ENCODE measurements at places on chromosomes 1 and 21. TPM values are rescaled to one million over a fixed set of nuclear protein-coding genes. Genes with fewer than 3 reads are reported as not detected.

DNA sequence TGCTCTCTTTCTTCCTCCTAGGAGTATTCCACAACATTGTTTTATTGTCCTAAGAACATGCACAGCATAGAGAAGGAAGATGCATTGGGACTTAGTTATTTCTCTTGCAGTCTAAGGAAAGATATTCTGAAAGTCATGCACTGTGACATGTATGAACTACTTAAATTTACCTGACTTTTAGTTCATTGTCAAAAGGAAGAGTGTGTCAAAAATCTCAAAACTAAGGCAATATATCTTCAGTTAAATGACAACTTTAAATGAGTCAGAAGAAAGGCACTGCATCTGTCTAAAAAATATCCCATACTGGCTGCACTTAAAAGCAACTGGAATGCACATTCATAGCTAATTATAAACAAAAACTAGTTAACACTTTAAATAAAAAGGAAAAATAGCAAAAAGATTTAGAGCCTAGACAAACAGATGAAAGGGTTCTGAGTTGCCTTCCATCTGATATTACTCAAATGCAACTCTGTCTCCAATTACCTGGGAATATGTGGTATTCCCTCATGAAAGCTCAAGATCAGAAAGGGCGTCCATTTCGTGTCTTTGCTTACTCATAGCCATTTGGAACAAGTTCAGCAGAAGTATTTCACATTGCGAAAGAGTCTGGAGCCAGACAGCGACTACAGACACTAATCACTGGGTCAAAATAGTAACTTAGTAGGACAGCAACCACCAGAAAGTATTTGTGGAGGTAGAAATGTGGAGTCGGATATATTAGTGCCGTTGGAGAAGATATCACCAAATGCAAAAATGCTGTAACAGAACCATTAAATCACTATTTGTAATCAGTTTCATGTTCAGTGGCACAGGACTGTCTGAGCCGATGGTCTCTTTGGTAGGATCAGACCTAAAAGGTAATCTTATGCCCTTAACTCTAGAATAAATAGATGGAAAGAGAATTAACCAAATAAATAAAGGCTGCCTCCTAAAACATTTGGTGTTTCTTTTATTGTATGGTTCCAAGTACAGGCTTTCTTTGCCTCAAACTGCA, 225.7 kb downstream of the GREM2 start:
- H3K4me1 ChIP-seq: no peaks in the 10 kb centered on the region
- no peaks in the 10 kb centered on the region for H3K27me3 ChIP-seq
- H3K4me3 ChIP-seq: no peak overlapping the region
- H3K36me3 ChIP-seq: no peaks in the 10 kb centered on the region
- no peak overlapping the region for H3K27ac ChIP-seq
- no peak for DNase-seq

The F5 gene
- 0.67 TPM for total RNA-seq

The NGF gene
- total RNA-seq: not detected

- no peaks in the 10 kb centered on the region for H3K36me3 ChIP-seq
- H3K27me3 ChIP-seq: no peaks in the 10 kb centered on the region
- no peak overlapping the region for H3K27ac ChIP-seq
- no peak for DNase-seq
Observed at GRCh38 chr1:109133815-109134214, 19.9 kb downstream of the ELAPOR1 start.

- DNase-seq: no peak
- H3K27ac ChIP-seq: no peak overlapping the region
- H3K36me3 ChIP-seq: no peaks in the 10 kb centered on the region
- no peak overlapping the region for H3K4me3 ChIP-seq
- H3K4me1 ChIP-seq: no peaks in the 10 kb centered on the region
- no peaks in the 10 kb centered on the region for H3K27me3 ChIP-seq
Observed at GRCh38 chr1:187096689-187097088, 267.9 kb downstream of the PLA2G4A start.

GRCh38 chr1:103106426-103107341, 1.6 kb downstream of the COL11A1 start:
- H3K36me3 ChIP-seq: no peaks in the 10 kb centered on the region
- H3K27ac ChIP-seq: no peak overlapping the region
- DNase-seq: no peak
- H3K4me1 ChIP-seq: peaks cover 15% of the 10 kb centered on the region
- H3K4me3 ChIP-seq: no peak overlapping the region
- H3K27me3 ChIP-seq: peaks cover 15% of the 10 kb centered on the region

DNA sequence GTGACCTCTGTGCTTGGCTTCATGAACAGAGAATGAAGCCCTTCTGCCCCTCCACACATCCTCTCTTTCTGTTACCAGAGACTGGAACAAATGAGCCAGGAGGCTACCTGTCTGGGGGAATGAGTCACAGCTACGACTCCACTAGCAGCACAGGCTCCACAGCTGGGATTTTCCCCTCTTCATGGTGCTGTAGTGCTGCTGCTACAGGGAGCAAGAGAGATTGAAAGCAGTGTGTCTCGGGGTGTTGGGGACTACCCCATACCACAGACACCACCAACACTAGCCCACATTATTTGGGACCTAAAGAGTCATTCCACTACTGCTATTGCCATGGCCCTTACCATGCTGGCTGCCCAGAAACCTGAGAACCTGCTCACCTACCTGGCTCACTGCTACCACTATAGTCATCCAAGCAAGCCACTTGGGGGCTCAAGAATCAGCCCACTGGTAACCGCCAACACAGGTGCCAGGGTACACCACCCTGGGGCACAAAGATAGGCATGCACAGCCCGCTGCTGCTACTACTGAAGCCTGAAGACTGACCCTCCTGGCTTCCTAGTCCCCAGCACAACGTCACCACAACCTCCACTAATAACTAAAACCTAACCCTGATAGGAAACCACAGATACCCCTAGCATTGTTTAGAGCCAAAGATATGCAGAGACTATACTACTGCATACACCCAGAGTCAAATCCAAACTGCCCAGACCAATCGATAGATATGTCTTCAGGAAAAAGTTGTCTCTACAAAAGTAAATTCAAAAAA, 17.7 kb downstream of the CD1E start:
- peaks cover 4% of the 10 kb centered on the region for H3K36me3 ChIP-seq
- peaks cover 8% of the 10 kb centered on the region for H3K4me1 ChIP-seq
- DNase-seq: no peak
- H3K27ac ChIP-seq: no peak overlapping the region
- no peak overlapping the region for H3K4me3 ChIP-seq

GRCh38 chr1:107116306-107116790, 24.5 kb upstream of the NTNG1 start:
- no peaks in the 10 kb centered on the region for H3K4me1 ChIP-seq
- no peaks in the 10 kb centered on the region for H3K36me3 ChIP-seq
- H3K27me3 ChIP-seq: peaks cover 4% of the 10 kb centered on the region
- H3K4me3 ChIP-seq: no peak overlapping the region
- DNase-seq: no peak

GRCh38 chr1:154837034-154837671, 32.9 kb downstream of the KCNN3 start:
- H3K27ac ChIP-seq: no peak overlapping the region
- no peaks in the 10 kb centered on the region for H3K36me3 ChIP-seq
- peaks cover 6% of the 10 kb centered on the region for H3K27me3 ChIP-seq
- DNase-seq: no peak

The KRTAP10-2 gene
- total RNA-seq: not detected

DNA sequence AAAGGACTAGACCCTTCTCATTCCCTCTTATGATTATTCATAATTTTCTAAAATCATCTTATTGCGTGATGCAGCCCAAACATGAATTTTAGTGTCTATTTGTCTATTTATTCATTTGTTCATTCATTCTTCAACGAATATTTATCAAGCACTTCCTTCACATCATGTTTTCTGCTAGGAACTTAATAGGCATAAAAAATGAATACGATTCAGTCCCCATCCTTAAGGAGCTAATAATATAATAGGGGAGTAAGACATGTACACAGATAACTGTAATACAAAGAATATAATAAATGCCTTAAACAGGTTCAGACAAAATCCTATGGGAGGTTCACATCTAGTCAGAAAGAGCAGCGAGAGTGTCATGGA, 20.2 kb downstream of the BCL9 start:
- H3K27me3 ChIP-seq: peaks cover 22% of the 10 kb centered on the region
- DNase-seq: no peak
- no peaks in the 10 kb centered on the region for H3K36me3 ChIP-seq
- H3K27ac ChIP-seq: no peak overlapping the region

DNA sequence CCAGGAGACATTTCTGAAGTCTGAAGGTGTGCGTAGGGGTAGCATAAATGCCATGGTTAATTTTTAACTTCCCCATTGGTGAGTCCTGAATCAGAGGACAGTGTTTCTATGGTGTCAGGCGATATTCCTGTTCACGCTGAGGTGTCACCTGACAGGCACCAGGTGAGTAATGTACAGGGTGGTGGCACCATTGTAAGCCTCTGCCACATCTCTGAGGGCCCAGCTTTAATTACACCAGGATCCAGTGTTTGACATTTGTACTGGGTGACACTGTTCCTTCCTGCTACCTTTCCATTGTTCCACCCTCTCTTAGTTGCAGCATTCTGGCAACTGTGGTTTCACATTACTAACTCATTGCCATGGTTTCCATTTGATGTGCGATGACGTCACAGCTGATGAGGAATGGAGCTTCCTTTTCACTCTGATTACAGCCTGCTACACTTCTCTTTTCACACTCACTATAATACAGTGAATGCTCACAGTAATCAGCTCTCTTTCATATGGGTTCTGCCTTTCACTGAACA, 40.6 kb upstream of the MARK1 start:
- no peak overlapping the region for H3K4me3 ChIP-seq
- peaks cover 5% of the 10 kb centered on the region for H3K27me3 ChIP-seq
- no peaks in the 10 kb centered on the region for H3K4me1 ChIP-seq
- no peaks in the 10 kb centered on the region for H3K36me3 ChIP-seq
- no peak for DNase-seq

All from activated B cell treated with CpG ODN at 0.5 μM for 24 hours (primary cell).